ENCODE measurements at places on chromosomes 7 and 10.
A peak's percentile ranks its signal among the peaks of the same experiment; 100 is the strongest.

DNA sequence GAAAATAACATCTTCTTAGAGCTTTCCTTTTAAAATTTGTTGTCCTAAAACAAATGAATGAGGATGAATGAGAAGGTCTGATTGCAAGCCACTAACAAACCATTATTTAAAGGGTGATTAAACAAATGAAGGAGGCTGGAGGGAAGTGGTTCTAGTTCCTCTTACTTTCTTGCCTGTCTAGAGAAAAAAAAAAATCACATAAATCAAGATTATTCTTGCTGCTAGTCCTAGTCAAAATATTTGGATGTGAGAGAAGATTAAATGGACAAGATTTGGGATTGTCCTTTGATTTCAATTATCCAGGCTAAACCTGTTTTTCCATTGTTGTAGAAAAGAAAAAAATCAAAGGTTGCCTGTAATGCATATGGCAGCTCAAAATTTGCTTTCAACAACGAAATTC, 3.3 kb downstream of the SKAP2 start:
- DNase-seq = no peak

DNA sequence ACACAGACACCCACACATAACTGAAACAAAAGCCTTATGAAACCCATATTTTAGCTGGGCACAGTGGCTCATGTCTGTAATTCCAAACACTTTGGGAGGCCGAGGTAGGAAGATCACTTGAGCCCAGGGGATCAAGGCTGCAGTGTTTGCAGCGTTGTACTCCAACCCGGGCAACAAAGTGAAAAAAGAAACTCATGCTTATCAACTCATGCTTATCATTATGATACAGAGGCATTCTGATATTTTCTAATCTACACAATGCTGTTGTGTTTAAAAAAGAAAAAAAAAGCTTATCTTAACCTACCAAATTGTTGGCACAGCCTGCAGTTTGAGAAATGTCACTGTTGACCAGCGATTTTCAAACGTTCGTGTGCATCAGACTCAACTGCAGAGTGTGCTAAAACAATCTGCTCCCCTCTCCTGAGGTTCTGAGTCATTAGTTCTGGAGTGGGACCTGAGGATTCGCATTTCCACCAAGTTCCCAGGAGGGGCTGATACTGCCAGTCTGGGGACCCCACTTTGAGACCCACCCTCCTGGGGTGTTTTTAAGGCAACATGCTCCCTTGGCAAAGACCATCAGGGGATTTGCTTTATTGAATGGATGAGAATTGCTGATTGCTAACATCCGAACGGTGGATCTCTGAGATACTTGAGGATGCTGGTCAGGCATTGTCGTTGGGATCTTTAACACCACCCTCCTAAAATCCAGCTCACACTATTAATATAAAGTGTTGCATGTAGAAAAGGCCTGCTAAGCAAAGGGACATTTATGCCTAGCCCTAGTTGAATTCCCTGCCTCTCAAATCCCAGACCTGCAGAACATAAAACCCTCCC, 16.2 kb downstream of the CHST3 start:
- no peak for DNase-seq

- DNase-seq = no peak
Measured at GRCh38 chr10:103921750-103922195, 3.8 kb upstream of the STN1 start.

GRCh38 chr7:87375662-87376435, 30.4 kb downstream of the CROT start:
- DNase-seq = peak; percentile 80

DNA sequence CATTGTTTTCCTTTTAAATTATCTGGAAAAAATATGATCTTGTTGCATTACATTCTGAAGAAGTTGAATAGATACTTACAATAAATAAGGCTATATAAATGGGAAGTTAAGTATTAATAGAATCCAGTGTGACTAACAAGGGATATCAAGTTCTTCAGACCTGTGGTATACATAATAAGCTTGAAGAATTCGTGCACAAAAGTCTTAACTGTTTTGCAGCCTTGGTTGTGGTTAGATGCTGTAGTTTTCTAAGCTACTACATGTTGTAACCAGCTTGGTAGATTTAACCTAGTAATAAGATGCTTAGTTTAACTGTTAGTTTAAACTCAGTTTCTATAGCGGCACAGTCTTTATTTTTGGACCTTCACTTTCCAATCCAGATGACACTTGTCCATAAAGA, 106.2 kb upstream of the GLCCI1 start:
- no peak for DNase-seq

DNA sequence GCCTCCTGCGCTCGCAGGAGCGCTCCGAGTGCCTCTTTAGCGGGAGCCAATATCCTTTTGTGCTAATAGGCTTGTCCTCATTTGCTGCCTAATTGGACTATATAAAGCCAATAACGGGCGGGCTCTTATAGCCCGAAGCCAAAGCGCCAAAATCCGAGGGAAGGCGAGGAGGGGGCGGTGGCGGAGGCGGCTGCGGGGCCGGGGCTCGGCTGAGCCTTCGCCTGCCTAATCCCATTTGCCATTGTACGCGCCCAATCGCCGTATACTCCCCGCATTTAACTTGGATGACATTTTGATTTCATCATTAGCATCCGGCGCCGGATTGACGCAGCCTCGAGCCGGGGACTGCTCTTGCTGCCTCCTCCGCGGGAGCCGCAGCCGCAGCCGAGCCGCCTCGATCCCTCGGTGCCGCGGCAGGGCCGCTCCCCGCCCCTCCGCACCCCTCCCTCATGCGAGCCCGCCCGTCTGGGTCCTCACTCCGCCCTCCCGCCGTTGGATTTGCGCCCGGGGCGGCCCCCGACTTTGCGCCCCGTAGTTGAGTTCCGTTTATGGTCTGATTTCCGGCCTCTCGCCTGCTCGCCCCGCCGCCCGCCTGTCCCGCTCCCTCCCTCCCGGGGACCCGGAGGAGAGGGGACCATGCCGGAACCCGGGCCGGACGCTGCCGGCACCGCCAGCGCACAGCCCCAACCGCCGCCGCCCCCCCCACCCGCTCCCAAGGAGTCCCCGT, at the start of gene HMX3:
TSS of gene HMX3 (plus strand) at position 556 of the 727 bp plus-strand sequence. CDS start at position 637, 81 bp downstream.
- no peak for DNase-seq

DNA sequence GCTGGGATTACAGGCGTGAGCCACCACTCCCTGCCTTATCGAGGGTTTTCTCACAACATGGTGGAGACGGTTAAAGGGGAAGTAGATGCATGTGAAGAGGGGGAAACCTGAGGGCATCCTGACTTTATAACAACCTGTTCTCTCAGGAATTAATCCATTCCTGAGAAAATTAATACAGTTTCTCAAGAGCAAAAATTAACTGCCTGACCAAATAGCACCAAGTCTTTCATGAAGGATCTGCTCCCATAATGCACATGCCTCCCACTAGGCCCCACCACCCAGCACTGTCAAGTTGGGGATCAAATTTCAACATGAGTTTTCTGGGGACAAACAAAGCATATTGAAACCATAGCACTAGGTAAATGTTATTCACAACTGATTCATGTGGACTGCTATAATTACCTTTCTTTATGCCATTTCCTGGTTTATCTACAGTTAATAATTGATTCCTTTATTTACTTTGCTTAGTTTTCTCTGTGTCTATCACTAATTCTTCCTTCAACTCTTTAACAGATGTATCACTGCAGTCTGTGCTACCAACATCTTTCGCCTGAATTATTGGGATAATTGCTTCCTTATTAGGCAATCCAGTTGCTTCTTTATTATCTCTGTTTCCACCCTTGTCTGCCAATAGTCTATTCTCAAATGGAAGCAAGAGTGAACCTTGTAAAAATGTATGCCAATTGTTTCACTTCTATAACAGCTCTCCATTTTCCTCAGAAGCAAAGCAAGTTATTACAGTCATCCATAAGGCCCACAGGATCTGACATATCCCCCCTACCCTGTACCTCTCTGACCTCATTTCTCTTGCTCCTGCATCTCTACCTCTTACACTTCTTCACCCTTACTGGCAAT, 12.9 kb upstream of the MICU1 start:
- DNase-seq = no peak

DNA sequence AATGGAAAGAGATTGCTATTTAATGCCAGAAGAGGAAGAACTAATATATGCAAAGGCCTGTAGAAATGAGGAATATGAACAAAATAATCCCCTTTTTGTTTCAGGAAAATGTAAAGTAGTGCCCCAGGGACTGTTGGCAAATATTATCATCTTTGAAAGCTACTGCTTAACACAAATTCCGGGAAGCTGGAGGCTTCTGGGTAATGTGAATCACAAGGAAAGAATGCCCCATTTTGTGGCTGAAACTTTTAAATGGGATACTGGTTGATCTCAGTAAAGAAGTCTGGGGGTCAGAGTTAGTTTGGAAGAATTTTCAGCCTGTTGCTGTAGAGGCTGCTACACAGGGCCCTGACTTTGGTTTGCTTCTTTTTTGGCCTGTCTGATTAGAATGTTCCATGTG, 141.0 kb downstream of the PTEN start:
- no peak for DNase-seq

- no peak for DNase-seq
Measured at GRCh38 chr7:26859720-26860119, 4.7 kb downstream of the SKAP2 start.

DNA sequence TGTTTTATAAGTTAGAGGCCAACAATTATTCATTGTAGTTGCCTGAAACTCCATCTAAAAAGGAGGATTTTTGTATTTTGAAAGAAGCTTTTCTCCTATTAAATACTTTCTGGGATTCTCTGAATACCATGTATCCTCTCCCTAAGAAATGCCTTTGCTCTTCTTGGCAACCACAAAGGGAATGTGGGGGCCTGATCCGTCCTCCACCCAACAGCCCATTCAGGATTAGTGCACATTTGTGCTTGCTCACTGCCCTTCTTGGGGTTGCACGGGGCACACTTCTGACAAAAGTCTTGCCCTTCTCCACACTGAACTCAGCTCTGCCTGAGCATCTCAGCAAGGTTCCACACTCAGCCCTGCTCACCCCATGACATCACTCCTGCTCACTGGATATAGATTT, 194.2 kb downstream of the SLC25A13 start:
- no peak for DNase-seq

DNA sequence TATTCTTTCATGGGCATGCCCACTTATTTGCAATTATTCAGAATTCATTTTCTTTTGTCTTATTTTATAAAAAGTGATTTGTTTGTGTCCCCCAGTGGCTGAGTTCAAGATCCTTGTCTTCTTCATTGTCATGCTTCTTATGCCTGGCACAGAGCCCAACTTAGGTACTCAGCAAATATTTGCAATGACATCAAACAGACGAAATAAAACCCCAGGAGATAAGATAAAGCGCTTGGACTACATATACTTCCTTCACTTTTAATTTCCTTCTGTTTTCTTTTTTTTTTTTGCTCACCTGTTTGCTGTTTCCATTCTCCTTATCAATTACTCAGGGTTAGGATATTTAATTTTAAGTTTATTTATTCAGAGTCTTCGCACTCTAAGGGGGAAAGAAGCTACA, 225.0 kb downstream of the SDHAF3 start:
- DNase-seq = peak; percentile 52

GRCh38 chr7:36202398-36202797, 49.3 kb downstream of the EEPD1 start:
- DNase-seq = no peak

DNA sequence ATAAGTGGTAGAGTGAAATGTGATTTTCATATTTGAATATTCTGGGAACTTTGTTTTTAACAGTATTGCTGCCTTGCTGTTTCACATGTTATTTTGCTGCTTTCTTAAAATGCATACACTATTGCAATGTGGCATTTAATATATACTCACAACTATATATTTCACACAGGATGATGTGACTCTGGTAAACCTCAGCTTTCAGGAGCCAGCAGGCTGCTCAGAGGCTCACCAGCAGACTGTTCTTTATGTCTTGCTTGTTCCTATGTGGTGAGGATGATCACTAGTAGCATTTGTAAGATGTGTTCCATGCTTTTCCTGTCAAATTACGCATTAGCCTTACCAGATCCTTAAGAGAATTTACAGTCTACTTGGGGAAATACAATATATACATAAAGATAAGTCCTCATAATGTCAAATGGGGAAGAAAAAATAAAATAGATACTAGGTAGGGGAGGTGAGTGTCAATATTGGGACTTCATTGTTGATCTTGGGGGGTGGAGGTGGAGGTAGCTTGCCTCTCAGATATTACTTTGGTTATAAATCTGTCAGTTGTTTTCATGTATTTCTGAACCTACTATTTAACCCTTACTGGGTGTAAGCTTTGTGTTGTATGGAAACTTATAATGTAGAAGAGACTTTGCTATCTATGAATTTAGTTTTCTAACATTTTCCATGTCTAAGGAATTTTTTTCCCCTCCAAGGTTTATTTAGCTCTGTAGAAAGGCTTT, 8.4 kb downstream of the GNAI1 start:
- DNase-seq = no peak

DNA sequence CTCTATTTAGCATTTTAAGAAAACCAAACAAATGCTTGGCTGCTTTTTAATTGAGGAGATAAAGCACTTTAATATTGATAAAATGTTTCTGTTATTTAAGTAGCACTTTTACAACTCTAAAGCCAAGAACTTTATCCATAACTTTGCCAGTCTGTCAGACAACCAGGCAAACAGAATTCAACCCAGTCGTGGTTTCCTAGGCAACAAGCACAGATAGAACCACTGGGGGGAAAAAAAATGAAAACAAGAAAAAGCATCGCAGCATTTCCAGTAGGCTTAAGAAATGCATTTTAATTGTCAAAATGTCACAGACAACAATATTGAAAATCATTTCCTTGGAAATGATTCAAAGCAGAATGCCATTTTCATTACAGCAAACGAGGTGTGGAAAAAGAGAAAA, 323.4 kb downstream of the PARD3 start:
- DNase-seq = no peak

- no peak for DNase-seq
Measured at GRCh38 chr7:75669579-75669978, 69.2 kb downstream of the HIP1 start.

- DNase-seq = no peak
Measured at GRCh38 chr10:96130326-96130995, 364 bp downstream of the ZNF518A start.

- DNase-seq = no peak
Measured at GRCh38 chr7:126791306-126791705, 461.4 kb downstream of the GRM8 start.

- DNase-seq = peak; percentile 82
Measured at GRCh38 chr7:123782071-123782798, 33.4 kb upstream of the WASL start.

DNA sequence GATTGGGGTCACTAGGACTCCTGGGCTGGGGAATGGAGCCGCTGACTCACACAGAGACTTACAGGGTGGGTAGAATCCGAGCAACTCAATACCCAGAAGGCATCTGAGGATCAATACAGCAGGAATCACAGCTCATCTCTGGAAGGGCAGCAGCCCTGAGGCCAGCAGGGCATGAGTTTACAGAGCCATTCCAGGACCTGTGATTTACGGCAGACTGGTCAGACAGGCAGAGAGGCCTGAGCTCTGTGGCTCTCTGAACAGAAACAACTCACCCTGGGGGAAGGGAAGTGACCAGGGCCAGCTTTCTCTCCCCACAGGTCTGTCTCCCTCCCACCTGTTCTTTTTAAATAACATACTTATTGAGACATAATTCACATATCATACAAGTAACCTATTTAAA, 88.2 kb upstream of the CXCL12 start:
- no peak for DNase-seq

GRCh38 chr10:104913390-104913789, 272.3 kb downstream of the SORCS3 start:
- DNase-seq = no peak

GRCh38 chr10:1047937-1048336, 982 bp downstream of the IDI1 start:
- no peak for DNase-seq

GRCh38 chr7:6299774-6300173, 27.4 kb upstream of the CYTH3 start:
- no peak for DNase-seq

Data from LNCaP clone FGC (cell line).